Suppressor macrophage treated with lipopolysaccharide for 1 hour (primary cell): ENCODE measurements at places on chromosomes 5 and 9.

GRCh38 chr5:54700986-54701578 lies 183.5 kb downstream of the SNX18 start:
- DNase-seq, result peak; percentile 48

DNA sequence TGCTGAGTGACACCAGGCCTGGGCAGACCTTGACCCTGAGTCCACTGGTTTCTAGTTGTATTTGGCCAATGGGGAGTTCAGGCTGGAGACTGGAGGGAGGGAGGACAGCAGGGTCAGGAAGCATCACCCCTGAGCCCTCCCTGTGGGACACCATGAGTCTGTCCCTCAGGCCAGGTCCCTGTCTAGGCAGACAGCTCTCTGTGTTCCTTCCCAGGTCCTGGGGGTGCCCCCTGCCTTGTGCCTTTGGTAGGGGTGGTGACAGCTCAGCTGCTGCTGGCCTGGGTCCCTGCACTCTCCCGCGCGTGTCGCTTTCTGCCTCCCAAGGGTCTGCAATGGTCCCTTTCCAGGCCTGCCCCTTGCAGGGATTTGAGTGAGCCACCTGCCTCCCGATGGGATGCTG lies 125.5 kb downstream of the OLFM1 start:
- no peak for DNase-seq

GRCh38 chr5:14870337-14871213 lies 1.0 kb downstream of the ANKH start:
- peak; percentile 25 for DNase-seq

DNA sequence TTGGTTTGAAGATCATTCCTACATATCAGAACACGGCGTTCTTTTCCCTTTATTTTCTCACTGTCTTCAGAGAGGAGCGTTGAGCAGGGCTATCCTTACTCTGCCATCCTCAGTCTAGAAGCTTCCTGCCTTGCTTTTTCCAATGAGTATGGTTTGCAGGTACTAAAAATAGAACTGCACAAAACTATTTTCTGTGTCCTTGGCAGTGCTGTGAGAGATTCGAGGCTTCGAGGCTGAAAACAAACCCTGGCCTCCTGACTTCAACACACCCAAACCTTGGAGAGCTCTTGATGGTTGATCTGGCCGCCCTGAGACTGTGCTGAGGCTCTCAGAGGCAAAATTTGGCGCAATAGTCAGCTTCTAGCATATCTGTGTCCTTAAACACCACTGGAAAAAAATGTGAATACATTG lies 78.9 kb downstream of the GOLPH3 start:
- DNase-seq, result no peak

DNA sequence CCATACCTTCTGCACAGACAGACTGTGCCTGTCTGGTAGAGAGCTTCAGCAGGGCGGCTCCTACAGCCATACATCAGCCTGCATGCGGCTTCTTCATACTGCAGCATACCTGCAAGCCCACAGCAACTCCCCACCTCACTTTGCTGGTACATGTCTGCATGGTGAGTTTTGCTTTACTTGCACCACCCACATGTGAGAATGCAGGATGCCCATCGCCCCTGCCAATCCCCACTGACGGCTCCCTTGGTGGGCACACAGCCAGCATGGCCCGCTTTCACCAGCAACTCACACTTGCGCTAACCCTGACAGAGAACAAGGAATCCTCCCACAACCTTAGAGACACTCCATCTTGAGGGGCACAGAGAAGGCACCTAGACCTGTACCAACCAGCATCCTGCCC lies 114.9 kb downstream of the DTWD2 start:
- DNase-seq, result no peak

DNA sequence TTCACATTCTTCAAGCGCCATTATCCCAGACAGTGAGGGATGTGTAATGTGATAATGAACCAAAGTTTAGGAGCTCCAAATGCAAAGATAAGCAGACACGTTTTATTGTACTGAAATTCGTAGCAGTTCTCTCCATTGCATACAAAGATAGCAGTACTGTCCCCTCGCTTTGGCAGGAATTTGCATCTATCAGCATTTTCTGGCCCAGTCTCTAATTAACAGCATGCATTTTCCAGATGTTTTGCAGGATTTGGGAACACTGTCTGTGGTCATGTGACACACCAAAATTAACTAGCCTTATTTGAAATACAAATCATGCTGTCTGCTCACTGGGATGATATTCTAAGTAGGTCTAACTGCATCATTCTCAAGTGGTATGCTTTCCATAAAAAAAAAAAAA lies 235.9 kb upstream of the TRPM3 start:
- DNase-seq, result no peak

- DNase-seq, result no peak
Observed at GRCh38 chr9:82912645-82913044, 150.3 kb downstream of the RASEF start.

- DNase-seq, result no peak
Observed at GRCh38 chr5:8150791-8151190, 281.8 kb downstream of the MTRR start.

GRCh38 chr5:44807269-44807668 lies 1.5 kb upstream of the MRPS30 start:
- no peak for DNase-seq

DNA sequence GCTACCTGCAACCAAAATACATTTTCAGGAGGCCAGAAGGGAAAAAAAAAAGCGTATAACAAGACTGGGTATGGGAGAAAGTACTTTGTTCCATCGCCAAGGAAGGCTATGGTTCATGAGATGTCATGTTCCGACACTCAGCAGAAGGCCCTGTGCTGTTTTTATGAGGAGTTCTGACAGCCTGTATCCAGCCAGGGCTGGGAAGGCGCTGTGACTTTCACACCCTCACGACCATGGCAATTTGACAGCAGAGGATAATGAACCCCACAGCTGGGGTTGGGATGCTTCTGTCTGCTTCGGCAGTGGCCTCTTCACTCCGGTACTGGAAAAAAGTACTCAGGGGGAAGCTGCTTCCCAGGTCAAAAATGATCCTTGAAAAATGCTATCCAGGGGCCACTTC lies 154.4 kb downstream of the PRELID2 start:
- DNase-seq, result no peak

DNA sequence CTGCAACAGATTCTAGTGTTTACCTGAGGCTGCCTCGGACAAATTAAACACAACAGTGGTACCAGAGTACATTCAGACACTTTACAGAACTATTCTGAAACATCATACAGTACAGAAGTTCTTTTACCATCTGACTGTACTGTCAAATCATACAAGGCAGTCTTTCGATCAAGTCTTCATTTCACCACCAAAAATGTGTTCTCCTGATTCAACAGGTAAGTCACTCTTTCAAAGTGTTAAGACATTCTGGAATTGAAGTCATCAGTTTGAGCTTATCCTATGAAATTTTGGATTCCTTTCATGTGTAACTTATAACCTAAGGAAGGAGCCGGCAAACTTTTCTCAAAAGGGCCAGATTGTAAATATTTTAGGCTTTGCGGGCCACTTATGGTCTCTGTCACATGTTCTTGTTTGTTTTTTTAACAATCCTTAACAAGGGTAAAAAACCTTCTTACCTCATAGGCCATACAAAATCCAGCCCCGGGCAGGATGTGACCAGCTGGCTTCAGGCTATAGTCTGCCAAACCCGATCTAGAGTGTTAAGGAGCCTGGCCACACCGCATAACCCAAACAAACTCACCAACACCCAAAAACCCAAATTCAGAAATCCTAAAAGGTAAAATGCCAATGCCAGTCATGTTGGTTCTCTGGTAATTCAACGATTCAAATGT lies 151.6 kb downstream of the DENND1A start:
- DNase-seq, result no peak

GRCh38 chr5:72085319-72085718 lies 22.0 kb upstream of the MAP1B start:
- no peak for DNase-seq

DNA sequence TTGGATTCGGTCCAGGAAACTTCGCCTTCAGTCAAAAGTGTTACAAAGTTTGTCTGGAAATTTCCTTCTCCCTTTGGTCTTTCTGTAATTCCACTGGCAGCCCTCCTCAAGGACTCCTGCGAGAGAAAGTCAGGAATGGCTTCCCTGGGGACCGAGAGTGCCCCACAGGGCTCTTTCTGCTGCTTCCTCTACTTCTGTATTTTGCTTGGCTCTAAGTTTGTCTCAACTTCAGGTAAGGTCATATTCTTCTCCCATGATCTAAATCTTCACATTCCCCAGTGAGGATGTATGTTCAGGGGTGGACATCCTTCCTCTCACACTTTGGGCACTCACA lies 10.3 kb upstream of the RIOK2 start:
- no peak for DNase-seq

GRCh38 chr5:178072749-178073148 lies 40.6 kb upstream of the N4BP3 start:
- no peak for DNase-seq

GRCh38 chr9:22446589-22446949 lies at the start of gene DMRTA1:
Gene DMRTA1, plus strand, starts transcription at chr9:22446824. Its CDS starts 242 bp downstream, at chr9:22447066.
- peak; percentile 79 for DNase-seq

GRCh38 chr5:179805070-179805528 lies 1.6 kb downstream of the MGAT4B start:
- no peak for DNase-seq

DNA sequence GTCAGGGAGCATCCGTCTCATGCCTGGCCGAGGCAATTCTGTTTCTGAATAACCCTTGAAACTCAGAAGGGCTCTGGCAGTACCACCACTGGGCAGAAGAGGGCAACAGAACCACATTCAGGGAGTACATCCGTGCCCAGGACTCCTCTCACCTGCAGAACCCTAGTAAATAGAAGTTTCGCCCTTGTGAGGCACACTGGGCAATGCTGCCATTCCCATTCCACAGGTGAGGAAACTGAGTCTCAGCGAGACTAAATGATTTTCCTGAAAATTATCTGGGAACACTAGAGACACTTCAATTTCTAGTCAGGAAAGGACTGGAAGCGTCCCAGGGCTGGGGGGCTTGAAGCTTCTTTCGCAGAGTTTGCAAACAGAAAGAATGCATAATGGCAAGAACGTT lies 74.7 kb downstream of the FGF1 start:
- DNase-seq, result peak; percentile 65

DNA sequence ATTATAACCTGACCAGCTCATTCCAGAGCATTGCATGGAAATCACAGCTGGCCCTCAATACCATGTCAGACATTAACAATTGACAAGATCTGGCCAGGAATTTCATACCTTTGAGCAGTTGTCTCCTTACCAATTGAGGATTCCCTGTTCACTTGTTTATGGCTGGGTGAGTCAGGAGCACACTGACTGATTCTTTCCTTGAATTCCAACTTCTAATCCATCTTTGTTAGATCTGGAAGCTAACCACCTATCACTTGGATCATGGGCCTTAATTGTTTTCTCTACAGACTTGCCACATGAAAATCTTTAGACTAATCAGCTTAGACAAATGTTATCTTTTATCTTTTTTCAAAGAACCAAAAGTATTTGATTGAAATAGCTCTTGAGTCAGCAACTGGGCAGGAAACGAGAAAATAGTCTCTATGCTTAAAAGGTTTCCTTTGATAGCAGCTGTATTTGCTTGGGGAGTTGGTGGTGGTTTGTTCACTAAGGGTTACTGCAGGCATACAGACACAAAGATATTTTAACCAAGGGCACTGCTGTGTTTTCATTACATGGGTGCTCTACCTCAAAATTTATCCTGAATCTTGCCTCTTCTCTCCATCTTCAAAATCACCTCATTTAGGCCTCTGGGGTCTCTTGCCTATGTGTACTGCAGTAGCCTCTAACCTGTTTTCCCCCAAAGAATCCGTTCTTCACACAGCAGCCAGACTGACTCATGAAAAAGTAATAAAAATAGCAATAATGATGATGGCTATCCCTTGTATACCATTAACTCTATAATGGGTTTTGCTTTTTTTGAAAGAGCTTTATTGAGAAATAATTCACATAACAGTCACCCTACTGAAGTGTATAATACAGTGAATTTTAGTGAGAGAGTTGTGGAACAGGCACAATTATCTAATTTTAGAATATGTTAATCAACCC lies 197.0 kb upstream of the NMUR2 start:
- no peak for DNase-seq

GRCh38 chr5:137438932-137439331 lies 60.2 kb downstream of the SPOCK1 start:
- DNase-seq, result no peak

DNA sequence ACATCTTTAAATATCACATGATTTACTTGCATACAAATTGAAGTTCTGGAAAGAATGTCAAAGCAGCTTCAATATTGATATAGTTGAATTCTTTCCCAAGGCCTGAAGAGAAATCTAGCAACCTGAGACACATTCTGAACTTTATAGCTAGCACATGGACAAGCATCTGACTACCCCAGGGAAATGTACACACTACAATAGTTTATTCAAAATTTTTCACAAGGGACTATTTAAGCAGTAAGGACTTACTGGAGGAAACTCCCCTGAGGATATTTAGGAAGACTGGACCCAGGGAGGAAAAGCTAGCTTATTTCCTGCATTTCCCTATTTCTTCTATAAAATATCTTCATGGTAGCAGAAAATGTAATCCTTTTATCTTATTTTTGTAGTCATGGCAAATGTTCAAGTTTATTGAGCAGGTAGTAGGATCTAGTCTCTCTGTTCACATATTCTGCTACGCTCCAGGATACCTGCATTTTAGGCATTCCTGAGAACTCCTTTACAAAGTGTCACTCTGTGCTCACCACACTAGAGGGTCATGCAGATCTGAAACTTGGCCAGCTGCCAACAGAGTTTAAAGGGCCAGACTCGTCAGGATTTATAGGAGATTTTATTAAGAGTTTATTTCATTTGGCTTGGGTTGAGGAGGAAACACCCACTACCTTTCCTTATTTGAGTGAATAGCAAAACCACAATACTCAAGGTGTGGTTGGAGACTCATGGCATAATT lies 348.4 kb upstream of the FTMT start:
- DNase-seq, result peak; percentile 34

- no peak for DNase-seq
Observed at GRCh38 chr5:124725040-124725434, 21.4 kb downstream of the ZNF608 start.

- DNase-seq, result no peak
Observed at GRCh38 chr9:31248156-31248555, 1136.3 kb upstream of the ACO1 start.

GRCh38 chr5:140251527-140251973 lies 51.4 kb downstream of the PFDN1 start:
- DNase-seq, result peak; percentile 96
